ENCODE measurements at places on chromosomes 7 and 10.

GRCh38 chr7:146943483-146943882 lies 826.9 kb downstream of the CNTNAP2 start:
- no peak for DNase-seq

GRCh38 chr7:28478656-28479055 lies 66.3 kb downstream of the CREB5 start:
- no peak for DNase-seq

GRCh38 chr10:34506786-34507185 lies 308.3 kb downstream of the PARD3 start:
- DNase-seq = no peak

GRCh38 chr7:1842321-1843221 lies 172.5 kb downstream of the ELFN1 start:
- no peak for DNase-seq

DNA sequence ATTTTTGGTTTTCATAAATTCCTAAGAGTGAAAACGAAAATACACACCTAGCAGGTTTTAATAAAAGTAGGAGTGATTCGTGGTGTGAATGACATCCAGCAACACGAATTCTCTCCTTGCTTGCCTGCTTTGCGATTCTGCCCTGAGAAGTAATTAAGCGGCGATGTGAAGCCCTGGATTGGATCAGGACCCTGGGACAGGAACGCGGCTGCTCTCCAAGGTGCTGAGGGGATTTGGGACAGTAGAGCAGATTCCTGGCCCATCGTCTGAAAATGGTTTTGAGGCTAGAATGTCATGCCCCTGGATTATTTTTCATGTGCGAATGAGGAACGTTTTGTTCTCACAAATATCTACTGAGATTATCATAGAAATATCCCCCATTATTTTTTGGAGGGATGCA lies 7.8 kb downstream of the NPS start:
- no peak for DNase-seq

- no peak for DNase-seq
These were observed 103.8 kb downstream of the SORBS1 start for GRCh38 chr10:95457319-95457886.

- DNase-seq = no peak
These were observed 237.4 kb upstream of the AOAH start for GRCh38 chr7:36961693-36962092.

- DNase-seq = no peak
These were observed 34.5 kb upstream of the EGR2 start for GRCh38 chr10:62850646-62851045.

DNA sequence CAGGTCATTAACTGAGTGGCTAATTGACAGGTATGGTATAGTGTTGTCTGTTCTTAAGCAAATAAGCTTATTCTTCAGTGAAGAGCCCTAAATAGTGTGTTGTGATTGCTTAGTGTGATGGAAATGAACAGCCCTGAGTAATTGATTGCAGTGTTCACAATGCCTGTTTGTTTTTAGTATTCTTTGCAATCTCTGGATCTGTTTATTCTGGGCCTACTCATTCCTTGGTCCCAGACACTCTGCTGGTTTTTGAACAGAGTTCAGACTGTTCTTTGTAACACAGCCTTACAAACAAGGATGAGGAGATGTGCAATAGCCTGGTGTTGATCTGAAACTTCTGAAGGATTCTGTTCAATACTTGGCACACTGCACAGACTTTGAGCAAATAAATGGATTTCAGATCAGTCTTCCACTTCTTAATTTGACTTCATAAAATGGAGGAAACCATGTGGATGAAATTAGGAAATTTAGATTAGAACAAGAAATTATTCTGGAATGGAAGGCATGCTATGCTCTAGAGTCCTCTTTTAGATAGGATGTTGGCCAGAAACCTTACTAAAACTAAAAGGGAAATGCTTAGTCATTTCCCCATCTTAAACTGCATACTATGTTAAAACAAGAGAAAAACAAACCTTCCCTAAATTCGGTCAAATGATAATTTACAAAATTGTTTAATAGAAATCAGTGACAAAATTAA lies 444.2 kb upstream of the SEMA3D start:
- DNase-seq = no peak

DNA sequence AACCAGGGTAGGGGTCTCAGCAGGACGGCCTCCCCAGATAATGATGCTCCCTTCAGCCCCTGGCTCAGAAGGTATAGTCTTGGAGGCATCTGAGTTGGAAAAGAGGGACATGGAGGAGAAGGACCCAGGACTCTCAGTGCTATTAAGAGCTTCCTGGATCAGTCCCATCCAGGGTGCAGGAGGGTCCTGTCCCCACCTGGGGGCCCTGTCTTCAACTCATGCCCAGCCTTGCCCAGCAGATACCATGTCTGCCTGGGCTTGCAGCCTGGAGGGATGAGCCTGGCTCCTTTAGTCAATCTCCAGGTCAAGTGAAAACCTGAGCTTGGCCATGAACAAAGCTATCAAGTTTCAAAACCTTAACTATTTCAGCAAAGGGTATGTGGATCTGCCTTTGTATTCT lies 67.6 kb downstream of the PRTFDC1 start:
- no peak for DNase-seq

DNA sequence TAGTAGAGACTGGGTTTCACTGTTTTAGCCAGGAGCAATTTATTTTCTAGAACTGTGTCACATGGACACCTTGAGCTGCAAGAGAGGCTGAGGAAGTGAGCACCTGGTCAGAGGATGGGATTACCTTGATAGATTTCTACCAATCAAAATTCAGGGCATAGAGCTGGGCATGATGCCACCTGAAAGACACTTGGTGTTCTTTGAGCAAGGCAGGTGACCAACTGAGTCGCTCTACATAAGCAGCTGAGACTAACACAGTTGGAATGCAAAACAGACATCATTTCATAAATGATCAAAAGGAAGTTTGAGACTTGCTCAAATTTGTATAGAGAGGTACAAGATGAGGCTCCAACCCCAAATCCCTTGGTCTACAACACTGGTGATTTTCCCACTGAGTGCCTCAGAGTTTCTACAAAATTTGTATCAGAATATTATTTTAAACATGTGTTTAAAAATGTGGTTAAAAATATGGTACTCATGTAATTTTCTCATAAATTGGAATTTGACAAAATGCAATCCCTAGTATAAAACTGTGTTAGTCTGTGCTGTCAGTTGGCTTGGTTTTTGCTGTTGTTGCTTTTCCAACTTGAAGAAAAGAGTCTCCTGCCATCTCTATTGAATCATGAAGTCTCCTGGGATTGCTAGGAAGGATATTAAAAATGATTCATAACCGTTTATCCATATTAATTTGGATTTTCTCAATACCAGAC lies 156.4 kb upstream of the MDFIC start:
- no peak for DNase-seq

DNA sequence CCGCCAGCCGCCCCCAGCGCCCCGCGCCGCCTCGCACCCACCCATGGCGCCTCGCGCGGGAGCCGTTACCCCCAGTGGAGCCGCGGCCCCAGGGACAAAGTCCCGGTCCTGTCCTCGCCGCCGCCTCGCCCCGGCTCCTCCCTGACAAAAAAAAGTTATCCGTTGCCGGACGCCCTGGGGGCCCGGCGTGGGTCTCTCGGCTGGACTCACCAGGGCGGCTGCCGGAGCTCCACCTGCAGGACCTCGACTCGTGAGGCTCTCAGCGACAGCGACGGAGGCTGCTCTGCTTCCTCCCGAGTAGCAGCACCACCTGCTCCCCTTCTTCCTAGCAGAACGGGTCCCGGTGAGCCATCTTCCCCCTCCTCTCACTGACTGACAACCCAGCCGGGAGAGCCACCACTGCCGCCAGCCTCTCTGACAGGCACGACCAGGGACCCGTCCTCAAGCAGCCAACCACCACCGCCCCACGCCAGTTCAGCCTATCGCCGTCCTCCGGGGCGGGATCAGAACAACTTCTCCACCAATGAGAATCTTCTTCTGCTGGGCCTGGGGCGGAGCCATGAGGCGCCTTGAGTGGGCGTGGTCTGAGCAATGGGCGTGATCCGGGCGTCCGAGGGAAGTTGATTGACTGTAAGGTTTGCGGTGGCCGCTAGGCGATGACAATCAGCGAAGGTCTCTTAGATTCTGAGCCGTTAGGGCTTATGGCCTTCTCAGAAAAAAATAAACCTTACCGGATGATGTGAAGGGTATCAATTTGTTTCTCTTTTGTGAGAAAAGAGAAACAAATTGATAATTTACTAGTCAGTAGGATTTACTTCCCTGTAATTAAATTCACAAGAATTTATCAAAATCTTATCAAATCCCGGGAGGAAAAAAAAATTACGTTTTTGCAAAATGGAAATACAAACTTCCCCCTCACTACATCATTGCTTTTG lies at the start of gene HYCC1:
HYCC1 (minus strand) TSS at position 416 of the 935 bp plus-strand sequence. CDS start 23,019 bp downstream, outside the sequence.
- DNase-seq = peak; percentile 99

GRCh38 chr10:112226439-112227248 lies 43.1 kb upstream of the GPAM start:
- no peak for DNase-seq

DNA sequence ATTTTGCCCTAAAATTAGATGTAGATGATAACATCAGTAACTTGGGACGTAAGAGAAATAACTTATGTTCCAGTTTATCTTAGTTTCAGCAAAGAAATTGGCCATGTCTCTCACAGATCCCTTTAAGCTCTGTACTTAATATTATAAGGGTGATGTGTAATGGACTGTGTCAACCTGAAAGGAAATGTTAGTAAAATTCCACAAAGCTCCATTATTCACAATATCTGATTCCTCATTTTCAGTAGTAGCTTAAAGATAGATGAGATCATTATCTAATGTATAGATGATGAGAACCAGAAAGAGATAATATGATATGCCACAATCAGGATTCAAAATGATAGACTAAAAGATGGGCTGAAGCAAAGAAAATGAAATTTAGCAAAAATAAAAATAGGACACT lies 316.8 kb upstream of the CHRM2 start:
- no peak for DNase-seq

DNA sequence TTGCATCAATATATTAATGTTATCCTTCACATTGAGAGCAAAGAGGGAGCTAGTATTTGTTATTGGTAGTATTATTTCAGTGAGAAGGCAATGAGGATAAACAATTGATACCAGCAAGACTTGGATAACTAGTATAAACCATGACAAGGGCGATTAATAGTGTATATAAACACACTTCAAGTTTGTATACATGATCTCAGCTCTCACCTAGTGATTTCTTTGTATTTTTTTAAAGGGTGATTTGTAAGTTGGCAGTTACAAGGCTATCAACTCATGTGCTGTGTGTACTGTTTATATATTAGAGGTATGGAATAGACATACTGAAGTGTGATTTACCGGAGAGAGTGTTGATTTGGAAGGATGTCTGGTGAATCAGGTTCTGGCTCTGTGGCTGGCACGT lies 88.0 kb downstream of the SNX10 start:
- DNase-seq = no peak

Data from HT-29 (cell line).